ENCODE measurements at places on chromosomes 4 and X. TPM values are rescaled to one million over a fixed set of nuclear protein-coding genes. Genes with fewer than 3 reads are reported as not detected.

Gene RASL11B
- 0.28 TPM for total RNA-seq

Gene BEX1
- 24.7 TPM for total RNA-seq

Gene AFP
- total RNA-seq, result 0.38 TPM

Gene CDX4
- not detected for total RNA-seq

Gene ZNF182
- 2.1 TPM for total RNA-seq

Gene MAGEB1
- not detected for total RNA-seq

Gene CT55
- not detected for total RNA-seq

Gene IL3RA
- total RNA-seq, result 0.19 TPM
